Right lung (tissue), 10 donors: ENCODE measurements at places on chromosomes 2 and 18. TPM values are rescaled to one million over a fixed set of nuclear protein-coding genes. Genes with fewer than 3 reads are reported as not detected.

GRCh38 chr2:113979191-113980128, 89.6 kb downstream of the ACTR3 start:
- DNase-seq = no peak

The HTR2B gene
- polyA plus RNA-seq = 0.64 TPM

DNA sequence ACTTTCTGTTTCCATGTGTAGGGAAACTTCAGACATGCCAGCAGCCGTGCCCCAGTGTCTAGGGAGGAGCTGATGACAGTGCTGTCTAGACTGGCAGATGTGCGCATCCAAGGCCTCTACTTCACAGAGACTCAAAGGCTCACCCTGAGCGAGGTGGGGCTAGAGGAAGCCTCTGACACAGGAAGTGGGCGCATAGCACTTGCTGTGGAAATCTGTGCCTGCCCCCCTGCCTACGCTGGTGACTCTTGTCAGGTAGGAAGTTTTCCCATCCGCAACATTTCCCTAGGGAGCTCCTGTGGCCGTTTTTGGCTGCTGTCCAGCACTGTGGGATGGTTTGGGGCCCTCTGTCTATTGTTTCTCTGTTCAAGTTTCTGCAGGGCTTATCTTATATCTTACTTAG, 143.1 kb upstream of the TTC39C start:
- no peak for DNase-seq

- DNase-seq = no peak
These were observed 283.1 kb downstream of the CELF4 start for GRCh38 chr18:37282386-37283037.

DNA sequence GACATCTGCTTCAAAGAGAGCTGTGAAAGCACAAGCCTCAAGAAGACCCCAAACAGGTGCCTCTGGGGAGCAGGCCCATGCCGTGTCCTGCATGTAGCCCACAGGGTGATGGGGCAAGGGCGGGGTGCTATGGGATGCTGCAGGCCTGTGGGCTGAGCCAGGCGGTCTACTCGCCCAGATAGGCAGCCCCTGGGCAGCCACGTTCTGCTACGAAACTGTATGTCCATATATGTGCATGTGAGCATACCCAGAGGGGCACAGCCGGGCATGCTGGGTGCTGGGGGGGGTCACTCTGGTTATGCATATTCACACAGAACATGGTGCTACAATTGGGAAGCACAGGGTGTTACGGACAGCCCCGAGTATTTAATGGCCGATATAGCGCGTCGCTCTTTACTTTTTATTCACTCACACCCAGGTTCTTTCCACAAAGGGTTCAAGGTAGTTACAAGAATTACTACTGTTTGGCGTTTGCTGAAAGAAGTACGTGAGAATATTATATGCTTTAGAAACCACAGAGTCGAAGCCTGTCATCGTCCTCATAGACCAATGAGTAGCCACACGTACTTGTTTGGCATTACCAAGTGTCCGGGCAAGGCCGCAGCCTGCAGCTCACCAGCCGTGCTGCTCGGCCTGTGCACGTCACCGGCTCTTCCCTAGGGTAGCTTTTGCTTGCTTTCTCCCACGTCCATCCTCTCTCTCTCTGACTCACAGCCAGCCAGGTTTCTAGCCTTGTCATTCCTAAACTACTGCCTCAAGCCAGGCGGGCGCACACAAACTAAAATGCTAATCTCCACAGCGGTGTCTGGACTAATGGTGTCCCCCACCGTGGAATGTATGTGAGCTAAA, 14.4 kb downstream of the MTERF4 start:
- DNase-seq = no peak
